ENCODE measurements at places on chromosomes 3 and 15.

- no peak for DNase-seq
Observed at GRCh38 chr15:77457191-77457904, 36.7 kb downstream of the HMG20A start.

- DNase-seq = no peak
Observed at GRCh38 chr3:81549831-81550230, 211.6 kb downstream of the GBE1 start.

- DNase-seq = peak; percentile 46
Observed at GRCh38 chr3:193190146-193190786, 50.8 kb upstream of the PLAAT1 start.

DNA sequence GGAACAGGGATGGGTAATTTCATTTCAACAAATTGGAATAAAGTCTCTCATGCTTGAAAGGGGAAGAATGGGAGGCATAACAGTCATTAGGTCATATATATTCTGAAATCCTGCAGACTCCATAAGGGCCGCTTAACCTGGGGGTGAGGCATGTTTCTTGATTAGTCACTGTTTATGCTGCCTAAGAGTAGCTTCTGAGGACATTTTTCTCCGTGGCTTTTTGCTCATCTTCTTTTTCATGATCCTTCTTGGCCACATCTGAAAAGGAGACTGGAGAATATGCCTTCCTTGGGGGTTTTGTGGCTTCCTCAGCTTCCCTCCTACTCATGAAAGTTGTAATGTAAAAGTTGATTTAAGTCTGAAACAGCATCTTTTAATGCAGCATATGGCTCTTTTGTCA, 20.0 kb upstream of the CFAP20DC start:
- no peak for DNase-seq

DNA sequence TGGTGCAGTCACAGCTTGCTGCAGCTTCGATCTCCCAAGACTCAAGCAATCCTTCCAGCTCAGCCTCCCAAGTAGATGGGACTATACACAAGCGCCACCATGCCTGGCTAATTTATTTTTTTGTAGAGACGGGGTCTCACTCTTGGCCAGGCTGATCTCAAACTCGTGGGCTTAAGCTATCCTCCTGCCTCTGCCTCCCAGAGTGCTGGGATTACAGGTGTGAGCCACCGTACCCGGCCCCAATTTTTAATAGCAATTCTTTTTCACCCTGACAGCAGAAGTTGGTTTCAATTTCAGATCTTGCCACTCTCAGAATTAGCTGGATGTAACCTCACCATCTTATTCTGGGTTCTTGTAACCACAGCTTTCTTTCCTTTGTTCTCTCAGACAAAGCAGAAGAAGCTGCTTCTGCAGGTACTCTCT, 64.8 kb downstream of the TRIM71 start:
- no peak for DNase-seq

- no peak for DNase-seq
Observed at GRCh38 chr15:40011303-40011702, 27.7 kb downstream of the SRP14 start.

GRCh38 chr3:66037330-66037985, 1.3 kb downstream of the MAGI1 start:
- DNase-seq = peak; percentile 48

DNA sequence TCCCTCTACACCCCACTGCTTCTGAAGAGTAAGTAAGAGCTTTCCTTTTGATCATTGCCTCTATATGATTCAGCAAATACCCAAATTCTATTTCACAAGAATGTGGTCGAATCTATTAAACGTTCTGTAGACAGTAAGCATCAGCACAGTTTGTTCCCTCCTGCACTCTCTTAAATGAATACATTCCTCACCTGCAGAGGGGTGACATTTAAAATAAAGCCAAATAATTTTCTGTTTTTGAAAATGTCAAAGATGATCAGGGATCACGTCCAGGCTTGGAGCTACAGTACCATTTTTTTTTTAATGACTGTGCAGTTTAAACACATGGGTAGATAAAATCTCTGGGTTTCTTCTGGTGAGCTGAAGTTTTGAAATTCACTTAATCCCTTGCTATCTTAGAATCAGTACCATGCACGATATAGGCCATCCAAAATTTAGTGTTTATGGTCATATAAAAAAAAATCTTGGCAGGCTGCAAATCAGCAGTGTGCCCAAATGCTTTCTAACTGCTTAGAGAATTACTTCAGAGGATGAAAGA, 12.8 kb downstream of the PYDC2 start:
- no peak for DNase-seq

- DNase-seq = no peak
Observed at GRCh38 chr3:154148541-154148940, 27.4 kb downstream of the ARHGEF26 start.

DNA sequence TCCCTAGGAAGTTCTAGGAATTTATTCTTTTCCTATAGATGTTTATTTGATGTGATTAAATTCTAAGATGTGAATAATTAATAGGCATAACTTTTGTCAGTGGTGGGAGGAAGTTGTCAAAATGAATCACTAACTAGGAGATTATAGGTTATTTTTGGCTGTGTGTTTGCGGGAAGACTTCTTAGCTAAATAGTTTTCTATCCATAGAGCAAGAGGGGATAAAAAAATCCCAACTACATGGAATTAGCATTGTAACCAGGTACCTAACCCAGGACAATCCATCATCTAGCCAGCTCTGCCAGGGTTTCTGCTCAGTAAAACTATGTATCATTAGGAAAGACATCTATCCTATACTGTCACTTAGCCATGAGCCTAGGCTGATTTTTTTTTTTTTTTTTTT, 23.9 kb downstream of the SLC30A4 start:
- no peak for DNase-seq

DNA sequence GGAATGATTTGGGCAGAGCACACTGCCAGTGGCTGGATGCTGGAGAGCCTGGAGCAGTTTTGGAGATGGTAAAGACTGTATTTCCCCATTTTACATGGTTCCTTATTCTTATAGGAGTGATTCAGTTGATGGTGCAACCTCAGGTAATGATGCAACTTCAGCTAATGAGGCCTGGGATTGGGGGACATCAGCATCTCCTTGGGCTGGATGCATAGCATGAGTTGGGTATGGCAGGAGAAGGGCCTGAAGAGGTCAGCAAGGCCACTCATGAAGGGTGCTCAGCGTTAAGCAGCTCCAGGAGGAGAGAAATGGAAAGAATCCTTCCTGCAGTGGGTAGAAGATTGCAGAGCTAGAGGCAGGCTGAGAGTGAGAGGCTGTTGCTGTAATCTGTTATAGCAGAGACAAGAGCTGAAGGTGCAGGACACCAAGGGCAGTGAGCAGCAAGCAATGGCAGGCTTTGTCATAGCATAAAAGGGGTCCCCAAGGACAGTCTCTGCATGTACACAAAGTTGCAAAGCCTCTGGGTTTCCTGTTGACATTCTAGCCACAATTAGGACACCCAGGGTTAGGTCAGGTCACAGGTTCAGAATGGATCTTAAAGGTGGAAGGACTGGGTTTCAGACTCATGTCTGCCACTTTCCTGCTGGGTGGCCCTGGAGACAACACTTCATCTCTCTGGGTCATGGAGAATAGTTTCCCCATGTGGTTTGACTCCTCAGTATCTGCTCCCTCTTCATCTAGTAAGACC, 29.5 kb upstream of the SNRK start:
- DNase-seq = no peak

DNA sequence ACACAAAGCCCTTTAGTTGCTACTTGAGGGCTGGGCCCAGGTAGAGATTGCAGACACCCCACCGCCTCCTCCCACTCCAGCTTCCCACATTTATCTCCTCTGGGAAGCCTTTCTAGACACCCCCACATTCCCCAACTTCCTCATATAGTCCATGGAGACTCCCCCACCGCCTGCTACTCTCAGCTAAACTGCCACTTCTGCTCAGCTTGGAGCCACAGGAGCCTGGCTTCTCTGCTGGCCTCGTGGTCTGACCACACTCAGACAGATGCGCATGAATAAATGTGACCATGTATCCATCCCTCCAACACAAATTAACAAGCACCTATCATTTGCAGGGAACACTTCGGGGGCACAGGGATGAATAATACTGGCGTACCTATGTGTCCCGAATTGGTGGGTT, 10.5 kb upstream of the ACSBG1 start:
- DNase-seq = no peak

- DNase-seq = no peak
Observed at GRCh38 chr3:128767094-128767750, 41.2 kb downstream of the RAB7A start.

GRCh38 chr3:188133219-188133618, 20.7 kb upstream of the LPP start:
- DNase-seq = peak; percentile 86

- DNase-seq = no peak
Observed at GRCh38 chr3:122826278-122826677, 31.4 kb downstream of the SLC49A4 start.

- peak; percentile 34 for DNase-seq
Observed at GRCh38 chr3:107962946-107963345, 127.9 kb downstream of the CD47 start.

DNA sequence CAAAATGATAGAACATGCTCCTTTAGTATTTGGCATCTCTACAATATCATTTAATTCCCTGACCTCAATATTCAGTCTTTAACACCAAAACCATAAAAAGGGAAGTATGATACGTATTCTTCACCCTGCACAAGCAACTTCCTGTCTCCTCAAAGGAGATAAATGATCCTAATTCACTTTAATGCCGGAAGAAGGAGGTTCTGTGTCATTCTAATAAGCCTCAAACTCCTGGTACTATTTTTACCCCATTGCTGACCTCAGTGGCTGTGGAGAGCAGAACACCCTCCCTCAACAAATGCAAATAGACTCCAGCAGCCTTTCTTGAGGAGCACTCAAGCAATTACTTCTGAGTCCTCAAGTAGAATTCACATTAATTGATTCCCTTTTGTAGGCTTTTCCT, 173.3 kb downstream of the TMEM108 start:
- no peak for DNase-seq

DNA sequence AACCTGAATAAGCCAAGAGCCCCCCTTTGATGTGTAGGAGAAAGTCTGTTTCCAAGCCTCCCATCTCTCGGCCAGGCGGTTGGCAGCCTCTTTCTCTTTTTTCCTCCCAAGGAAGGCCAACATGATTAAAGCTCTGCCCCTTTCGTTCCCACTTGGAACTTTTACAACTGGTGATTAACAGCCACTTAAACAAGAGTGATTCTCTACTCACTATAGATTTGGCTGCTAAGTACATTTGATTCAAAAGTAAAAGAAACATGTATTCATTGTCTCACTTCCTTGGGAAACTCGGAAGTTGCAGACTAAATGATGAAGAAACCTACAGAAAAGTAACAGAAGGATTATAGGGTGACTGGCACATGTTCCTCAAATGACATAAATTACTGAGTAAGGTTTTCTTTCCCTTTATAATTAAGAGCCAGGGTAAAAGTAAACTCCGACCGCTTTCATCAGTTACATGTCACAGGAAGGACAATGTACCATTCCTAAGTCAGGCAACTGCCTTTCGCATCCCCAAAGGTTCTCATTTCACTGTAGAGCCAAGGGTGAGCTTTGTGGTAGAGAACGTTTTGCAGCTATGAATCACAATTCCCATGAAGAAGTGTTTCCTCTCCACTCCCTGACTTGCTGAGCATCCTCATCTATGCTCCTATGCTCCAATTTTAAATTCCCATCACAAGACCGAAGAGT, 72.7 kb downstream of the MB21D2 start:
- no peak for DNase-seq

DNA sequence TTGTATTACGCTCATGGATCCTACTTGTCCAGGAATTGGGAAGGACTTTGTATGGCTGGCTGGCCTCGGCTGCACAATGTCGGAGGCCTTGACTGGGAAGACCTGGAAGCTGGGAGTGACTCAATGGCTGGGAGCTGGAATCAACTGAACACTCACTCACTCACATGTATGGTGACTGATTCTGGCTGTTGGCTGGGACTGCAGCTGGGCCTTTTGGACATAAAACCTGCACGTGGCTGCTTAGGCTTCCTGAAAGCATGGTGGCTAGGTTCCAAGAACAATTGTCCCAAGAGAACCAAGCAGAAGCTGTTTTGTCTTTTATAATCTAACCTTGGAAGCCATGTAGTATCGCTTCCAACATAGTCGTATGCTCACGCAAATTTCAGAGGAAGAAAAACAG, 38.0 kb upstream of the CMTM8 start:
- no peak for DNase-seq

GRCh38 chr3:62768896-62769295, 106.3 kb downstream of the CADPS start:
- no peak for DNase-seq

DNA sequence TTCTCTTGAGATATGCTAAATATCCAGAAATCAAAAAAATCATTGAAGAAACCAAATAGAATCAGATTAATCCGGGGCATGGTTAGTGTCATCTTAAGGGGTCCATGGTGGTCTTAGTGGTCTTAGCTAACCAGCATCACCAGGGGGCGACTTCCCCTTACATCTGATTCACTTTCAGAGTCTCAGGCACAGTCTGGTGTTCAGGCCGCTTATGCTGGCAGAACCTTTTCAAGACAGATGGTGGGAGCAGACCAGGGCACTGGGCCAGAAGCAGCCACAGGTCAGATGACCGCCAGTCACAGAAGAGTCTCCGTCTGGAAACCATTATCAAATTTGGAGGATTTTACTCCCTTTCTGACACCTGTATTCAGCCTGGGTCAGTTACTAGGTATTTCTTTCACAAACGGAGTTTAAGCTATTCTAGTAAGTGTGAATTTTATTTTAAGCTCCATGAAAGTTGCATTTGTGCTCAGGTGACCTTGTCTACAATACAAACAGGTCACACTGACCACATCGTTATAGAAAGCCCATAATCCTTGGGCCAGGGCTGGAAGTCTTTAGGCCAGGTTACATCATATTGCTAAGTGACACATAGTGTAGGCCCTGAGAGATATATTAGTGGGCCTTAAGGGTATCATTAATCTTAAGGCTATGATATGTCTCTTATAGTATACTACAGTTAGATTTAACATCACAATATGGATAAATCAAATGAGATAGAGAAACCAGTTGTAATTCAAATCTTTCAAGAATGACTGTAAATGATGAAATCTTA, 365.5 kb downstream of the GBE1 start:
- peak; percentile 1 for DNase-seq

- peak; percentile 78 for DNase-seq
Observed at GRCh38 chr3:124351430-124352148, 359.7 kb upstream of the ROPN1 start.
